C1 segment of cervical spinal cord (tissue), 14 donors: ENCODE measurements at places on chromosomes 5 and 9.

GRCh38 chr5:112574536-112574935 lies 155.5 kb upstream of the EPB41L4A start:
- no peak for DNase-seq

- DNase-seq: no peak
These were observed 42.4 kb upstream of the ZBED3 start for GRCh38 chr5:77129391-77129990.

- no peak for DNase-seq
These were observed 80.8 kb downstream of the ASTN2 start for GRCh38 chr9:117334101-117334500.

DNA sequence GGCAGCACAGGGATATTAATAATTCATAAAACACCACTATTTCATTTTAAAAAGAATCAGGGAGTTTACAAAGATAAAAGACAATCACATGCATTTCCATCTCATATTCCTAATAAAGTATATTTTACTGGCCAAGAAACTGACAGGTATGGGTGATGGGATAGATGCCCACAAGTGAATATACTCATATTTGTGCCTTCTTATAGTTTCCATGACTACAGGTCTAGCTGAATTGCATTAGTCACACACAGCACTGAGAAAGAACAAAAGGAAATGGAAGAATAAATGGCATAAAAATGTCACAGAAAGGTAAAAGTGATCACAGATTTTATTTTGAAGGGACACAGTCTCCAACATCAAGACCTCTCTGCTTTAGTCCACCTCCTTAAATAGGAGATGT lies 193.5 kb downstream of the PLK2 start:
- DNase-seq: no peak

- no peak for DNase-seq
These were observed 504.2 kb downstream of the MAT2B start for GRCh38 chr5:164009621-164010020.

GRCh38 chr5:124052201-124052600 lies 540.2 kb downstream of the CSNK1G3 start:
- DNase-seq: no peak

DNA sequence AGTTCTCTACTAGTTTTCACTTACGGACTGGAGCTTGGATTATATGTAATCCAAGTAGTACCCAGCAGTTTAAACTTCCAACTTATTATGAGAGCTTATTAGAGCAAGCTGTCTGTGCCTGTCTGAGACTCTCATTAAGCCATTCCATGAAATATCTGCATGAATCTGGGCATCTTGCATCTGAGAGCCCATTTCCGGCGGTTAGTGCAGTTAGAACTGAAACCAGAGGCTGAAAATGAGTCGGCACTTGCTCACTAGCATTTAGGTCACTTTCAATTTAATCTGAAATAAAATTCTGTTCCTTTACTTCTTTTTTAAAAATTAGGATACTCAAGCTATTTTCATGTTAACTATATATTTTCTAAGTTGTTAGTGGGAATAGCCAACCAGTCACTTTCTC lies 102.2 kb downstream of the MEGF10 start:
- no peak for DNase-seq

DNA sequence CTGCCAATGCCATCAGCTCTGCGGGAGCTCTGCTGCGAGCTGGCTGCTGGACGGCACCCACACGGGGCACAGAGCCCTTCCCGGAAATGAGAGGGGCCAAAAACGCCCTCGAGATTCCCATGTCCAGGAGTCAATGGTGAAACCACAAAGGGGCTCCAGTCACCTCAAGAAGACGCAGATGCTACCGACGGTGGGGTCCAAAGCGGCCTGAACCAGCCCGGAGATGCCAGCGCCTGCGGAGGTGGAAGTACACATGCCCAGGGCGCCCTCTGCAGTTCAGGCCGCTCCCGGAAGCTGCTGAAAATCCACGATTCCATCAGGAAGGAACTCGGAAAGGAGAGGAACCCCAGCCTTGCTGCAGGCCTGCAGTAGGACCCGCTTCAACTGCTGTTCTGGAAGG lies 82.4 kb upstream of the SELENOP start:
- DNase-seq: no peak

GRCh38 chr9:15287309-15287708 lies 19.7 kb downstream of the TTC39B start:
- no peak for DNase-seq

GRCh38 chr9:109010746-109011145 lies 2.6 kb downstream of the CTNNAL1 start:
- no peak for DNase-seq
